ENCODE measurements at places on chromosomes 2 and 18. TPM values are rescaled to one million over a fixed set of nuclear protein-coding genes. Genes with fewer than 3 reads are reported as not detected.

DSC3 gene
- total RNA-seq, result not detected

KCNS3 gene
- 2.9 TPM for total RNA-seq

GRCh38 chr2:227524665-227525064 lies 52.7 kb downstream of the AGFG1 start:
- no peaks in the 10 kb centered on the region for H3K27me3 ChIP-seq
- H3K4me1 ChIP-seq, result peaks cover 1% of the 10 kb centered on the region
- H3K27ac ChIP-seq, result no peak overlapping the region

GRCh38 chr2:46747297-46747818 lies 168.2 kb downstream of the MCFD2 start:
- H3K4me1 ChIP-seq, result peaks cover 96% of the 10 kb centered on the region
- peak overlapping the region; percentile 10 for H3K4me3 ChIP-seq
- no peak for DNase-seq
- H3K27ac ChIP-seq, result peak overlapping the region; percentile 85
- H3K27me3 ChIP-seq, result no peaks in the 10 kb centered on the region
- H3K36me3 ChIP-seq, result peaks cover 17% of the 10 kb centered on the region

DNA sequence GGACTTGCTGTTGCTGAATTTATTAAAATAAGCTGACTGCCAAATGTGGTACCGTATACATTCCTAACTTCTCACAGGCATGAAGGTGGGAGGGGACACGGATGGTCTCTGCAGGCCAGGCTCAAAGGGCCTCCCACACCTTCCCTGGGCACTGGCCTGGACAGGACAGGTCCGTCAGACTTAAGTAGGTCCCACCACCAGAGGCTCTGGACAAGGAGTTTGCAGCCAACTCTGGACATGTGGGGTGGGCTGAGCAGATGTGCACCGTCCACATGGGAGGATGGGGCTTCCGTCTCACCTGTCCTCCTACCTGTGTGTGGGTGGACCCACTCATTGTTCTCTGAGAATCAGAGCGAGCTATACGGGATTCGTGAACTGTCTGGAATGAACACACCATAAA lies 8.2 kb downstream of the ODC1 start:
- no peak overlapping the region for H3K4me3 ChIP-seq
- no peaks in the 10 kb centered on the region for H3K4me1 ChIP-seq
- H3K36me3 ChIP-seq, result peaks cover 55% of the 10 kb centered on the region
- H3K27ac ChIP-seq, result no peak overlapping the region

DNA sequence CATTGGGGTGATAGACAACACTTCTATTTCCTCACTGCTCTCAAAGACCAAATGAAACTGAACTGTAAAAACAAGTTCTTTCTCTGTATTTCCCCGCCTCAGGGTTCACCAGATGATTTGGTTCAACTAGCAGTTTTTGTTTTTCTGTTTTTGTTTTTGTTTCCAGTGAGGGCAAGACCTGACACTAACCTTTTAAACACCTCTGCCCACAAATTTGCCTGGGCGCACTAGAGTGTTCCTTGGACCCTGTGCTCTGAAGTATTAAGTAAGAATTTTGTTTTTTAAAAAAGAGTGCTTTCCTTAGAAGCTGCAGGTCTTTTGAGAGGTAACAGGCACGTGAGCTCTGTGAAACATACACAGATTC lies 92.9 kb downstream of the DYSF start:
- no peaks in the 10 kb centered on the region for H3K36me3 ChIP-seq
- H3K27me3 ChIP-seq, result peaks cover 38% of the 10 kb centered on the region
- no peak for DNase-seq
- H3K27ac ChIP-seq, result no peak overlapping the region
- no peaks in the 10 kb centered on the region for H3K4me1 ChIP-seq
- no peak overlapping the region for H3K4me3 ChIP-seq

All from GM23248 (cell line).